ENCODE measurements at places on chromosomes 13 and 19.

GRCh38 chr19:21256722-21257121 lies 72.5 kb downstream of the ZNF708 start:
- no peak for DNase-seq

GRCh38 chr13:32023698-32024097 lies 7.9 kb upstream of the FRY start:
- DNase-seq, result no peak

- no peak for DNase-seq
Observed at GRCh38 chr19:38661996-38662395, 14.5 kb downstream of the ACTN4 start.

DNA sequence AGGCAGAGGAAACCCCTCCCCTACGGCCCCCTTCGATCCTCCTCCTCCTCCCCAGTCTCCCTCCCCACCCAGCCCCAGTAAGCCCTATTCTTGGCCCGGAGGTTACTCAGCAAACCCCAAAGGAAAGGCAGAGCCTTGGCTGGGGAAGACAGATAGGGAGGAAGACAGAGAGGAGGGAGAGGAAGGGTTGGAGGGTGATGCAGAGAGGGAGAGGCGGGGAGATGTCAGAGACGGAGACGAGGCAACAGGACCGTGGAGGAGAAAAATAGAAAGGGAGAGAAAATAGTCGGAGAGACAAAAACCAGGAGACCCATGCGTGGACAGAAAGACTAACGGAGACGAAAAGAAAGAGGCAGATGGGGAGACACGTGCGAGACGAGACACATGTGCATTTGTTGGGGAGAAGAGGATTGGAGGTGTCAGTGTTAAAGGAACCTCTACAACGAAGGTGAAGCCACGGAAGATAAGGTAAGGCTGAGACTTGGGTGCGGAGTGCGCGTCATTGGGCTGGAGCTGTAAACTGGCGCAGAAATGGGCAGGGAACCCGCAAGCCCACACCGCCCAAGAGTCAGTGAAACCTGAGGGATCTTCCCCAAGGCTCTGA lies 2.9 kb downstream of the TGFB1 start:
- no peak for DNase-seq

DNA sequence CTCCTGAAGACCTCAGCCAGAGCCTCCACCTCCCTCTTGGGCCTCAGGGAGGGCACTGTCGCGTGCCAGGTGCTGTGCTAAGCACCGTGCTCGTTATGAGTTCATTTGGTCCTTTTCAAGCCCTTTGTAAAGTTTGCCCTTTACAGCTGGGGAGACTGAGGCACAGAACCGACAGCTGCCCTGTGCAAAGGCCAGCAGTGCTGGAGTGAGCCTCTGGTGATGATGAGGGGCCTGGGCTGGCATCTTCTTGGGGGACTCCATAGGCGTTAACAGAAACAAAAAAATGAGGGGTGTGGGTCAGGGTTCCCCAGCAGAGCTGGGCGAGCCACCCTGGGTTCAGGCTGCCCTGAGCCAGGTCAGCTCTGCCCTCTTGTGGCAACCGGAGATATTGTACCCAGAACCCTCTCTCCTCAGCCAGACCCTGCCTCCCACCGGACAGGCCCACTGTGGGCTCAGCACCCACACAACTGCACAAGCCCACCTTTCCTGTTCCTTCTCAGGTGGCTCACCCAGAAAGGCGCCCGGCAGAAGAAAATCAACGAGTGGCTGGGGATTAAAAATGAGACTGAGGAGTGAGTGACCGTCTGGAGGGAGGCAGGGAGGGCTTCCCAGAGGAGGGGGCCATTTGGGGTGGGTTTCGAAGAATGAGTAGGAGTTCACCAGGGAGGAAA lies 5.5 kb upstream of the IFI30 start:
- DNase-seq, result no peak
